ENCODE measurements at places on chromosomes 12 and 14.

- DNase-seq: no peak
Measured at GRCh38 chr12:66947119-66947518, 268.2 kb upstream of the GRIP1 start.

DNA sequence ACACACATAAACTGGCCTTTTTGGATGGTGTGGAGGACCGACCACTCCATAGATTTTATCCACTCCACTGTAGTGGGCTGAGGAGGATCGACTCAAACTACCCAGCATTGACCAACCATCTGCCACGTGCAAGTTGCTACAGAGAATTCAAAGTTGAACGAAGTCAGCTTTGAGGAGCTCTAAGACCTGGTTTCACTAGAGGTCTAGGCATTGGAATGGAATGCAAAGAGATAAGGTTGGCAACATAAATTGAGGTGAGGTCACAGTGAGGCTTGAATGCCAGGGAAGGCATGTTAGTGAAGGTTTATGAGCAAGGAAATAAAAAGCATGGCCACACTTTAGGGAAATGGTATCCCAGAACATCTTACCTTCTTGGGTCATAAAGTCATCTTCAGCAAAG, 14.5 kb downstream of the VWF start:
- no peak for DNase-seq

DNA sequence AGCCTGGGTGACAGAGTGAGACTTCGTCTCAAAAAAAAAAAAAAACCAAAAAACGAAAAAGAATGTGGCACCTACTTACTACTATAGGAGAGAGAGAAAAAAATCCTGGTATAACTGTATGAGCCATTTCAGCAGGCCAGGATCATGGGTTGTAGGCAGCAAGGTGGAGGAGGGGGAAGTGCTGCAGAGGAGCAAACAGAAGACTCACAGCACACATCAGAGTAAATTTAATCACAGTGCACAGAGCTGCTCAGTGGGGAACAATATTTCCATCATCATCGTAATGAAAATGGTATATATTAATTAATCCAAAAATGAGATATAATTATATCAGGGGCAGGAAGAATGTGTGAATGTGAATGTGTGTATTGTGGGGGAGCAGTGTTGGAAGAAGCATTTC, 175.8 kb downstream of the SLC2A13 start:
- DNase-seq: no peak

GRCh38 chr14:90814806-90815571, 1.2 kb downstream of the TTC7B start:
- DNase-seq: no peak

- DNase-seq: no peak
Measured at GRCh38 chr12:50845021-50845647, 2.4 kb downstream of the TMPRSS12 start.

GRCh38 chr12:19278407-19278806, 148.9 kb downstream of the PLEKHA5 start:
- DNase-seq: no peak

GRCh38 chr14:95092723-95093122, 64.6 kb downstream of the DICER1 start:
- no peak for DNase-seq

GRCh38 chr12:83477696-83478095, 791.0 kb downstream of the TMTC2 start:
- no peak for DNase-seq

DNA sequence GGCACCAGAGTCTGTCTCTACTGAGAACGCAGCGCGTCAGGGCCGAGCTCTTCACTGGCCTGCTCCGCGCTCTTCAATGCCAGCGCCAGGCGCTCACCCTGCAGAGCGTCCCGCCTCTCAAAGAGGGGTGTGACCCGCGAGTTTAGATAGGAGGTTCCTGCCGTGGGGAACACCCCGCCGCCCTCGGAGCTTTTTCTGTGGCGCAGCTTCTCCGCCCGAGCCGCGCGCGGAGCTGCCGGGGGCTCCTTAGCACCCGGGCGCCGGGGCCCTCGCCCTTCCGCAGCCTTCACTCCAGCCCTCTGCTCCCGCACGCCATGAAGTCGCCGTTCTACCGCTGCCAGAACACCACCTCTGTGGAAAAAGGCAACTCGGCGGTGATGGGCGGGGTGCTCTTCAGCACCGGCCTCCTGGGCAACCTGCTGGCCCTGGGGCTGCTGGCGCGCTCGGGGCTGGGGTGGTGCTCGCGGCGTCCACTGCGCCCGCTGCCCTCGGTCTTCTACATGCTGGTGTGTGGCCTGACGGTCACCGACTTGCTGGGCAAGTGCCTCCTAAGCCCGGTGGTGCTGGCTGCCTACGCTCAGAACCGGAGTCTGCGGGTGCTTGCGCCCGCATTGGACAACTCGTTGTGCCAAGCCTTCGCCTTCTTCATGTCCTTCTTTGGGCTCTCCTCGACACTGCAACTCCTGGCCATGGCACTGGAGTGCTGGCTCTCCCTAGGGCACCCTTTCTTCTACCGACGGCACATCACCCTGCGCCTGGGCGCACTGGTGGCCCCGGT, at the start of gene PTGDR:
PTGDR (plus strand) TSS at position 198 of the 778 bp plus-strand sequence; CDS start at position 315, 117 bp downstream.
- DNase-seq: no peak

DNA sequence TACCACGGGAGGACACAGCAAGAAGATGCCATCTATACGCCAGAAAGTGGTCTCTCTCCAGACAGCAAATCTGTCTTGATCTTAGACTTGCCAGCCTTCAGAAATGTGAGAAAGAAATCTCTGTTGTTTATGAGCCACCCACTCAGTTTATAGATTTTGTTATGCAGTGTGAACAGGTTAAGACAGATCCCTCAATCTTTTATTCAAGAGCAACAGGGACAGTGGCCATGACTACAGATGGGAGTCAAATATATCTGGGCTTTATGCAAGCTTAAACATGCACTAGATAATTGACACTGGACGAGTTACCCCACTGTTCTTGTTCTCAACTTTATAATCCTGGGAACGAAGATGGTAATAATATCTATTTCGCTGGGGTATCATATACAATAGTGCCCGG, 288.7 kb downstream of the RPAP3 start:
- DNase-seq: no peak

DNA sequence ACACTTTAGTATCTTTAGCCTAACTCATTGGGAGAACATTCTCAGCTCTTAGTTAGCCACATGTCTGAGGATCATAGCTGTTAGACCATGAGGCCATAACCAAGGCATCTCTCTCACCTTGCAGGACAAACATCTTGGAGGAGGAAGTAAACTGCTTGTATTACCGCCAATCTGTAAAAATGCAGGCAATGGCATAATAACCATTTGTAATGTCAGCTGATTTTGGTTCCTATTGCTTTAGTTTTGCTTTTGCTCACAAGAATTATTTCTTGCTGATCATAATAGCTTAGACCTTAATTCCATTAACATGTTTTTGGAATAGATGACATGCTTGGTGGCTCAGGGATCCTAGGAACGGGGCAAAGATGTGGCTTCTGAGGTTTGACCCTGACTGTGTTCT, 16.4 kb upstream of the GSG1 start:
- no peak for DNase-seq

DNA sequence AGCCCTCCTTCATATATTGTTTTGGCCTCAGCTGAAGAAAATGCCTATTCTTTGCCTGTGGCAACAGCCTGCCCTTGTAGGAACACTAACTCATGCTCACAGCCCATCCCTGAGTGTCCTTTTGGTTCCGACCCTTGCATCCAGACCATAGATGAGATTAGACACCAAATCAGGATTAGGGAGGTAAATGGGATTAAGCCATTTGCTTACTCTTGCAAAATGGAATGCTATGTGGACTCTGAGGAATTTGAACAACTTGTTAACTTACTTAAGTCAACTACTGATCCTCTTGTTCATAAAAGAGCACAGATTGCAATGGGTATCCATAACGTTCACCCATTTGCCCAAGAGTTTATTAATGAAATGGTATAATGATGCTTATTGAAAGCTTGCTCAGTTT, 27.3 kb downstream of the TSHR start:
- no peak for DNase-seq

DNA sequence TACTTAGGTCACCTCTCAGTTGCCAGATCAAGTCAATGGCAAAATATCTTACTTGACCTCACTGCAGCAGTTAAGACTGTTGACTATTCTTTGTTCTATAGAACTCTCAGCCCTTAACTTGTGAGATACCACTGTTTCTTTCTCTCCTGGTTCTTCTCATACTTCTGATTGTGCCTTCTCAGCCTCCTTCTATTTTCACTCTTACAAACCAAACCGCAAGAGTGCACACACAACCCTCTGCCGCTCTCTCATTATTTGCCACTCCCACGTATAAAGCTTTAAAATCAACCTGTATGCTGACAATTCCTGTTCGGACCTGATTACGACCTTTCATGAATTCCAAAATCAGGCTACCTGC, 4.5 kb downstream of the E2F7 start:
- DNase-seq: no peak

Measured in mesothelial cell of epicardium (in vitro differentiated cells).